ENCODE measurements at places on chromosomes 4 and X.

DNA sequence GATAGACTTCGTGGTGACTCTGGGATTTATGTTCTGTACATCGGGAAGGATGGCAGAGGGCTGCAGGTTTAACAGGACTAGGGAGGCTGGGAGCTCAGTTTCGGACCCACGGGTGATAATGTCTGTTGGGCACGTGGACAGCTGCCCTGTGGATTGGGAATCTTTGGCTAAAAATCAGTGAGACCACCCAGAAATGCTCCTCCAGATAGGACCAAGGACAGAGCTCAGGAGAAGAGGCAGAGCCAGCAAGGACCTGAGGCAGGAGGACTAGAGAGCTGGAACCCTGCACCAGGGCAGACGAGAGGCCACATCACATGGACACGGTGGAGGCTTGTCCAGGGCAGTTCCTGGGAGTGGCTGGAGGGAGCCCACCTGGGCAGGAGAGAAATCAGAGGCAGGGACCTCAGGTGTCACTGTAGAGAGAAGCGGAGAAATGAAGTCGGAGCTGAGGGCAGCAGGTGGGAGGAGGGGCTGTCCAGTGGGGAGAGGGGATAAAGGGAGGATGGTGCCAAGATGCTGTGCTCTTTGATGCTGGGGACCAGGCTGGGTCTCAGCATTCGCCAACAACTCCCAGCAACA lies 79.2 kb downstream of the CPZ start:
- DNase-seq: no peak

- no peak for DNase-seq
Measured at GRCh38 chr4:105025263-105026017, 121.2 kb upstream of the TET2 start.

DNA sequence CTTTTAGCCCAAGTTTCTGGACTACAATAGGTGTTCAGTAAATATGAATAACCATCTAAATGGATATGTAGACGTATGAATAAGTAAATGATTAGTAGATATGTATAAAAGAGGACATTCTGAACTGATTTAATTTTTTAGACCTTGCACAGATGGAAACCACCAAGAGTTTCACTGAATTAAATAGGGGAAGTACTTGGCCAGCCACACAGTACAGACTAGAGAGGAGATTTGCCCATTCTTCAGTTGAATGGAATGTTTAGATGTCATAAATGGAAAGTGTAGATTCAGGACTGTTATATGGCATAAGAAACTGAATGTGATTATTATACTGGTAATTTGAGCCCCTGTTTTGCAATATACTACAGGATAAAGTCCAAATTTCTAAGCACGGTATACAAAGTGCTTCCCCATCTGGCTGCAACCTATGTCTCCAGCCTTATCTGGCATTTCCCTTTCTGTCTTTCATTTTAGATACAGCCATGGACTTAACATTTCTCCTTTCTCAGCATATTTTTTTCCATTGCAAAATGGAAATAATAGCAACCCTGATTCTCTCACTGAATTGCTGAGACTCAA lies 137.8 kb upstream of the HS3ST1 start:
- DNase-seq: no peak

GRCh38 chr4:48226199-48226598 lies 43.4 kb downstream of the TEC start:
- DNase-seq: no peak

- DNase-seq: no peak
Measured at GRCh38 chr4:26029568-26030131, 115.6 kb downstream of the SMIM20 start.

DNA sequence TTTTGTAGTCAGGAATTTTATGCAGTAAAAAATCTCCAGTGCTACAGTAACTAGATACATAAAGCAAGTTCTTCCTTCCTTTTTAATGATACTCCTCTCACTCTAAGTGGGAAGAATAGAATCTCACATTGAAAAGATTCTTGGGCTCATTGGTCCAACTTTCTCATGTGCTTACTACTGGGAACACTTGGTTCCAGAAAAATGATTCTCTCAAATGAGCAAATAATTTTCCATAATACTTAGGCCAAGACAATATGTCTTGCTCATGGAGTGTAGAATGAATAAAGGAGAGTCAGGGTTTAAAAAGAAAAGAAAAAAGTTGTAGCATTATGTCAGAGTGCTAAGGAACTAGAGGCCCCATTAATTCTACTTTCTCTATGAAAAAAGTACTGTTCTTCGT lies 197.8 kb downstream of the RASL11B start:
- no peak for DNase-seq

DNA sequence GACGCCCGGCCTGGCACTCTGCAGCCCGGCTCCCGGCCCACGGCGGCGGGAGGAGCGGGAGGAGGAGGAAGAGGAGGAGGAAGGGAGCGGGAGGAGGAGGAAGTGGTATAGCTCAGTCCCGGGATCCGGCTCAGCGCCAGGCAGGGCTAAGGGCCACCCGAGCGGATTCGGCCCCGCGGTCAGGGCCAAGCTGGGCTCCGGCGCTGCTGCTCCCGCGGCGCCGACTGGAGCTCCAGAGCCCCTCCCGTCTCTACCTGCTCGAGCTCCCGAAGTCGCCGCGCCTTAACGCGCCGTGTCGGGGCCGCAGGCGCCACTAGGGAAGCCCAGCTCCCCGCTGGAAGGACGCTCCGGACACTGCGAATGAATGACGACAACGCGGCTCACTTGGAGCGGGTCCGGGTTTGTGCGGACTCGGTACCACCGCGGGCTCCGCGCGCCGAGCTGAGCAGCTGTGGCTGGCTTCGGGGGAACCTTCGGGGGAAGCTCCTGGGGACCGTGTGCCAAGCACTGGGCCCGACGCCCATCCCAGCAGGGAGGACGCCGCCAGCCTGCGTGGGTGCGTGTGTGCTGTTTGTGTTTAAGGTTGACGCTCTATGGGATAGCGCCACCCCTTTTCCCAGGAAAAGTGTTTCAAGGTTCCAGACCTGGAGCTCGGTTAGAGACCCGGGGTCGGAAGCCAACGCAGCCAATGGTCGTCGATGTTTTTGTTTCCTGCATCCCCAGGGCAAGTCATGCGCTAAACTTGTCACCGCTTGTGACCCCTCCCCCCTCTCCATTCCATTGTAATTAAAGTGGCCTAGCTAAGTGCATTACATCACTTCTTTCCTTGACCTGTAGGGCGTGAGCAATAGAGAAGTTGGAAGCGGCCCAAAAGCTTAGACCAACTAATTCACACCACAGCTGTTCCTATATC lies at the start of gene TBC1D9:
Gene TBC1D9, minus strand, starts transcription at position 67 of the 913 bp plus-strand sequence. CDS start 340 bp downstream, outside the sequence.
- no peak for DNase-seq

GRCh38 chrX:135408794-135409193 lies 12.9 kb upstream of the SMIM10L2A start:
- DNase-seq: no peak
